ENCODE measurements at places on chromosomes 5 and 9.

- no peak for DNase-seq
These were observed 11.3 kb downstream of the C5orf15 start for GRCh38 chr5:133957080-133957479.

- DNase-seq, result no peak
These were observed 936 bp upstream of the WDR5 start for GRCh38 chr9:134134949-134135342.

DNA sequence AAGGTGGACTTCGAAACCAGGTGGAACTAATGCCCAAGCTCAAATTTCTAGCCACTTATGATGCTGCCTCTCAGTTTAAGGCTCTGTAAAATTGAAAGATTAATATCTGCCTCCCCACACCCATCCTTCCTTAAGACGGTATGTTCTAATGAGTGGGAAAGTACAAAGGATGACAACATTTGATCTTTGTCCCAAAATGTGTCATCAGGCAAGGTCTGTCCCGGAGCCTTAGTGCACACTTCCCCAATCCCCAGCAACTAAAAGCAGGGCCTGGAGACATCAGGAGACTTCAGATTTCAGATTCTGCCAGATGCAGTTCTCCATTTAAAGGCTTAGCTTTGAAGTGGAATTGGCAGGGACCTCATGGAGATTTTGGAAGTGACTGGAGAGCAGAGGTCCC, 316.5 kb downstream of the ASTN2 start:
- DNase-seq, result no peak

- no peak for DNase-seq
These were observed 4.0 kb upstream of the CLIC3 start for GRCh38 chr9:137000177-137000930.

GRCh38 chr5:9125852-9126251, 420.0 kb downstream of the SEMA5A start:
- DNase-seq, result no peak

DNA sequence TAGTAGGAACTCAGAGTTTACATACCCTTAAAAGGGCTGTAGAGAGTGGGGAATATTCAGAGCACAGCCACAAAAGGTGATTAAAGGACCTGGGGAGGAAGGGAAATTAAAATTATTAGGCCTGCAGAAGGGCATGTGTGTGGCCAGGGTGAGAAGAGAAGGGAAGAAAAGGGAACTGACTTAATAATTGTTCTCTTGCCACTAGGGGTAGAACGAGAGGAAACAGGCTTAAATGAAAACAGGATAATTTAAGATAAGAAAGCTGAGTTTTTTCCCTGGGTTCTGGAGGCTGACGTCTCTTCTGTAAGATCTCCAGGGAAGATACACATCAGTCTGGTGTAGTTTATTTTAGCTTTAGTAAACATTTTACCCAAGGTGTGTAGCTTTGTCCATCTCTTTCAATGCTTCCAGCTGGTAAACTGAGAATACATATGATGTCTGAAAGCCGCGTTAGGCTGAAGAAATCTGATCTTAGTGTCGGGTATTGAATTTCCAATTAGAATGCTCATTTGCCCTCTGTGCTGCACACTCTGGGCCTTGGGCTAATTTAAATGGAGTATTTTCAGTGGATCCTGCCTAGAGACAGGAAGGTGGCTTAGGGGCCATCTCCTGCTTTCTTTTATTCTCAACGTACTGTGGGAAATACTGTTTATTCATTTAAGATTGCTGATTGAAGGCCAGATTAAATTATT, 416.8 kb downstream of the TMEM38B start:
- no peak for DNase-seq

DNA sequence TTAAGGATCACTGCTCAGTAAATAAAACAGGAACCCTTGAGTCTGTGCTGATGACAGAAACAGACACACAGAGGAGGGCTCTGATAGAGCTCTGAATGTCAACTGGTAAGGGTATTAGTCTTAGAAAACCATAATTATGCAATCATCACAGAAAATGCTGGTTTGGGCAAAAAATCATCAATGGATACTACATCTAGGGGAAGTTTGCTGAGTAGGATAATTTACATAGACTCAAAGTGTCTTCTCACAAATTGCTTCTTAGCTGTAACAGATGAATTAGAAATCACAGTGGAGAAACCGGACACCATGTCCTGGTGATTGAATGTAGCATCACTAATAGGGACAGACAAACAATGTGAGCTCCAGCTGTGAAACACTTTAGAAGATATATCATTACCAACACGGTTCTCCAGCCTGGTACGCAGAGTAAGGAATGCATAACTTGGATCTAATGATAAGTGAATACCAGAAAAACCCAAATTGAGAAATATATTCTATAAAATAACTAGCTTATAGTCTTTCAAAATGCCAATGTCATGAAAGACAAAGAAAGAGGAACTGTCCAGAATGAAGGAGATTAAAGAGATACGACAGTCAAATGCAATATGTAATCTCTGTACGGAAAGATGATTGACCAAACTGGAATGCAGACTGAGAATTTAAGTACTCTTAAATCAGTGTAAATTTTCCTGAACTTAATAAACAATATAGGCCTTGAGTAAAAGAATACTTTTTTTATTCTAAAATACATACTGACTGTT, 17.3 kb downstream of the CHD1 start:
- DNase-seq, result no peak

DNA sequence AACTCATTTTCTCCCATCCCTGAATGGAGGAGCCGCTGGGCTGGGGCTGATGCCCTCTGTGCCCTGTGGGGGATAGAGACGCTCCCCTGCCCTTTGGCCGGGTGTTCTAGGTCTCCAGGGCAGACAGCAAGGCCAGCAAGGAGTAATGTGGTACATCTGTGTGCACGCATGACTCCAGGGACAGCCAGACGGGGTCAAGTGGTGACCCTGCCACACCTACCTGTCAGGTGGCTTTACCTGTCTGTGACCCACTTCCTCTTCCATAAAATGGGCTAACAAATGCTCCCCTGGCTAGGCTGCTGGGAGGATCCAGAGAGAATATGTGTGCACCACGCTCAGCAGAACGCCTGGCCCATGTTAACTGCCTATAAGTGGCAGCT, 35.4 kb upstream of the BARHL1 start:
- DNase-seq, result no peak

GRCh38 chr5:149724130-149724840, 5.8 kb upstream of the PPARGC1B start:
- no peak for DNase-seq

DNA sequence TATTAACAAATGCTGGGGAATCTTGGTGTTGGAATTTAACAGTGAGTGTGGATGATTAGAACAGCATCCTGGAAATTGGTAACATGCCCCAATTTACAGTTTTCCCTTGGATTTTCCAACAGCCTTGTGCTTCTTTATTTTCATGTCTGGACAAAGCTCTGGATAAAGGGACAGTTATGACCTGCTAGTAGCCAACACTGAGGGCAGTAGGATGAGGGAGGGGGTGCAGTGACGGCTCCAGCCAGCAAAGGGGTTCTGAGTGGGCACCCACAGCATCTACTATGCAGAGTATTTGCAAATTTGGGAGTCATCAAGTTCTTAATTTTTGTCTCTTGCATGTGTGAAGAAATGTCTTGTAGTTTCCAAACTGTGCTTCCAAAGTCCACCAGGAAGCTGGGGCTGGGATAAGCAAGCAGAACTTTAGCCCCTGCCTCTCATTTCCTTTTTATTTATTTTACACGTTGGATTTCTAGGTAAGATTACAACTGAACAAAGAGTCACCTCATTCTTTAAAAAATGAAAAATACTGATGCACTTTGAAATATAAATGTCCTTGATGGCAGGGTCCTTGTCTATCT, 63.0 kb upstream of the SELENOP start:
- DNase-seq, result no peak

Measured in suprapubic skin (tissue), 4 donors.